Upper lobe of left lung (tissue), 6 donors: ENCODE measurements at places on chromosomes 13 and 19.
A peak's percentile ranks its signal among the peaks of the same experiment; 100 is the strongest.

- no peaks in the 10 kb centered on the region for H3K36me3 ChIP-seq
- H3K27me3 ChIP-seq: no peaks in the 10 kb centered on the region
- peaks cover 60% of the 10 kb centered on the region for H3K4me1 ChIP-seq
- DNase-seq: no peak
Observed at GRCh38 chr13:98543378-98544103, 33.4 kb downstream of the STK24 start.

GRCh38 chr19:2488942-2489731 lies 13.2 kb downstream of the GADD45B start:
- DNase-seq: peak; percentile 65
- peak overlapping the region; percentile 53 for H3K27ac ChIP-seq
- H3K4me3 ChIP-seq: no peak overlapping the region
- H3K27me3 ChIP-seq: peaks cover 15% of the 10 kb centered on the region
- H3K4me1 ChIP-seq: peaks cover 43% of the 10 kb centered on the region

DNA sequence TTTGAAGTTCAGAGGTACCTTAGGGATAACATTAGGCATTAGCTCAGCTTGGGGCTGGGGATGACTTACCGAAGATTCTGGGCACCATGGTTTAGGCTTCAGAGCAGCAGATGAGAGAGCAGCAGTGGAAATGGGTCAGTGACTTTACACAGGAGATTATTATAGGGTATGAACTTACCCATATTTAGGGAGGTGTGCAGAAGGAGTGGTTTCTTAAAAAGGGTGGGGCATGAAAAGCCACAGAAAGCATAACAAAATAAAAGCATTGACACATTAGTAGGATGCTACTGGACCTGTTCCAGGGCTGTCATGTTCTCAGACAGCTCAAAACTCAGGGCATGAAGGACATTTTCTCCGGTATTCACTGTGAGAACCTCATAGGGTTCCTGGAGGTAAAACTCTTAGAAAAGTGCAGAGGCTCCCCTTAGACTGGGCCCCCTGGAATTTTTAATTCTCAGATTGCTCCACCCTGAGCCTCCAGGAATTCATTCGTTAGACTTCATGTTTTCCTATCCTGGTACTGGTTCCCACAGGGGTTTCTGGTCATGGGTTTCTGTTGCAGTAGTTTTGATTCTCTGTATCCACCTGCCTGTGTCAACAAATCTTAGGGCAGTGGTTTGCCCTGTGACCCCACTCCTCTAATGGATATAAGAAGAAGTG lies 20.7 kb downstream of the IGFL1 start:
- H3K4me1 ChIP-seq: no peaks in the 10 kb centered on the region
- no peaks in the 10 kb centered on the region for H3K36me3 ChIP-seq
- H3K27me3 ChIP-seq: no peaks in the 10 kb centered on the region
- H3K27ac ChIP-seq: no peak overlapping the region

GRCh38 chr19:54229146-54229545 lies 6.3 kb upstream of the LILRB3 start:
- H3K4me1 ChIP-seq: peaks cover 4% of the 10 kb centered on the region
- DNase-seq: no peak
- H3K36me3 ChIP-seq: no peaks in the 10 kb centered on the region
- H3K27ac ChIP-seq: no peak overlapping the region

DNA sequence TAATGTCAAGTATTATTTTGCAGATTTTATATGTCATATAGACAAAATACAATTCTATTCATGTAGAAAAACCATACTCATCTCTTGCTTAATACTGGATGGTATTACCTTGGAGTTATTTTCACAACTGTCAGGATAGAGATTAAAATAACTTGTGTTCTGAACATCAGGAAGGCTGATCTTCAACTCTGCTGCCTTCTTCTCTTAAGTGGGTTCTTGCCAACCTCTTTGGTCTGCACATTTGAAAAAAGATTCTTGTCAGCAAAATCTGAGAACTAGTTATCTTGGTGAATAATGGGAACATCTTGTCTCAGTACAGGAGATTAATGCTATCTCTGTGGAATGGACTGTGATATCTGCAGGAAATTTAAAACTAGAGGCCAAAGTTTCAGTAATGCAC lies 95.2 kb upstream of the FAM216B start:
- no peak for DNase-seq
- no peaks in the 10 kb centered on the region for H3K27me3 ChIP-seq
- H3K36me3 ChIP-seq: no peaks in the 10 kb centered on the region
- no peak overlapping the region for H3K27ac ChIP-seq
- no peaks in the 10 kb centered on the region for H3K4me1 ChIP-seq

DNA sequence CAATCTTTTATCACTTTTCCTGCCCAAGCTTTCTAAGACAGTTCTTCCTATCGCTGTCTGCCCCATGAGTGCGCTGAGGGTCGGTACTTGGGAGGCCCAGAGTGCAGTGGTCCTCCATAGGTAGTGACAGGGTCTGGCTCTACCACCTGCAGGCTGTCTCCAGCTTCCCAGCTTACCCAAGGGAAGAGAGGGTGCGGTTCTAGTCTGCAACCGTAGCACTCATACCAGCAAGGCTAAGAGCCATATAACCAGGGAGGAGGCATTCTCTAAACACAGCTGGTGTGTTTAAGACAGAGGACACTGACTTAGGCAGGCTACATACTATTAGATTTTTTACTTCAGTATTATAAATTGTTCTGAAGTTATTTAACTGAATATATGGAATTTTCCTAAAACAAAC lies 8.2 kb downstream of the PROZ start:
- DNase-seq: no peak
- H3K27ac ChIP-seq: no peak overlapping the region
- no peak overlapping the region for H3K4me3 ChIP-seq

DNA sequence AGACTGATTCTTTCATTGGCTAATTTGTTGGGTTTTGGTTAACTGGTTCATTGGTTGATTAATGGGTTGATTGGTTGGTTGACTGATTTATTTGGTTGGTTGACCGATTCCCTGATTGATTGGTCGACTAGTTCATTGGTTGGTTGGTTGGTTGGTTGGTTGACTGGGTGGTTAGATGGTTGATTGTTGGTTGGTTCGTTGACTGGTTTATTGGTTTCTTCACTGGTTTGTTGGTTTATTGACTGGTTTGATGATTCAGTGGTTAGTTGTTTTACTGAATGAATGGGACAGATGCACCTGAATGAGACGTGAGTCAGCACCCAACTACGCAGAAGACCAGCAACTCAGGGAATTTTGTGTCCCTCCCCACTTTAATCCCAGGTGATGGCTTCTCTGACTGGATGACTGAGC lies 2.7 kb upstream of the NUP62 start:
- no peak overlapping the region for H3K27ac ChIP-seq
- H3K36me3 ChIP-seq: peaks cover 8% of the 10 kb centered on the region

DNA sequence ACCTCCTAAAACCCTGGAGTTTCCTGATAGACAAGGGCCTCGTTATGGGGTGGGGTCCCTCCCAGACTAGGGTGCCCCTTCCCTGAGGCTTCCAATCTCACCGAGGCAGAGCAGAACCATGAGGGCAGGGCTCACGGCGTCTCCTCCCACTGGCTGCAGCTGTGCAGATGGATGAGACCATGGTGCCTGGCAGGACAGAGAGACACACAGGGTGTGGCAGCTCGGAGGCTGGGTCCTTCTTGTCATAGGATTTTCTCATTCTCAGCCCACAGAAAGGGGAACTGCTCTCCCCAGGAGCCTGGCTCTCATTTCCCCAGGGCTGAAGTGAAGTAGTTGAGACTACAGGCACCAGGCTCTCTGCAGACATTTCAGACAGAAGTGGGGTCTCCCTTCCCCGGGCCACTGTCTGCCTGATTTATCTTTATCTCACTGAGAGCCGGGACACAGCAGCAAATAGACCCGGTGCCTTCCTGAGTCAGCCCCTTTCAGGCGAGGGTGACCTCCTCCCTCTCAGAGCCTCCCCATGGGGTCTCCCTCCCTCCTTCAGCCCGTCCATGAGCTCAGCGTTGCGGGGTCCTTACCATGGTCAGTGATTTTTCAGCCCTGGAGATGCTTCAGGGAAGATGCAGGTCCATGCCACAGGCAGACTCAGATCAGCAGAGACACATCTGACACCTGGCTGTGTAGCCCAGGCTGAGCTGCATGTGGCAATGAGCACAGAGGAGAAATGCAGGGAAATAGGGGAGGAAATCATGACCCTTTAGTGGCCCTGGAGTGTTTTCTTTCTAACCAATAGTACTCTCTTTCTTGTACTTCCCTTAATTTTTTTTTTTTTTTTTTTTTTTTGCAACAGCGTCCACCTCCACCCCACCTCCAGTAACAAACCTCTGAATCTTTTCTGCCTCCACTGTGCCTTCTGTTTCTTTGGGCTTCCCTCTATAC lies at the start of gene LILRA5:
LILRA5 (minus strand) TSS at position 731 of the 942 bp plus-strand sequence; CDS start at position 584, 147 bp downstream.
- H3K27ac ChIP-seq: peak within 1 kb of the TSS; percentile 77
- peak within 1 kb of the TSS; percentile 19 for H3K4me3 ChIP-seq
- H3K27me3 ChIP-seq: no peaks in the 10 kb centered on the region
- H3K36me3 ChIP-seq: no peaks in the 10 kb centered on the region

DNA sequence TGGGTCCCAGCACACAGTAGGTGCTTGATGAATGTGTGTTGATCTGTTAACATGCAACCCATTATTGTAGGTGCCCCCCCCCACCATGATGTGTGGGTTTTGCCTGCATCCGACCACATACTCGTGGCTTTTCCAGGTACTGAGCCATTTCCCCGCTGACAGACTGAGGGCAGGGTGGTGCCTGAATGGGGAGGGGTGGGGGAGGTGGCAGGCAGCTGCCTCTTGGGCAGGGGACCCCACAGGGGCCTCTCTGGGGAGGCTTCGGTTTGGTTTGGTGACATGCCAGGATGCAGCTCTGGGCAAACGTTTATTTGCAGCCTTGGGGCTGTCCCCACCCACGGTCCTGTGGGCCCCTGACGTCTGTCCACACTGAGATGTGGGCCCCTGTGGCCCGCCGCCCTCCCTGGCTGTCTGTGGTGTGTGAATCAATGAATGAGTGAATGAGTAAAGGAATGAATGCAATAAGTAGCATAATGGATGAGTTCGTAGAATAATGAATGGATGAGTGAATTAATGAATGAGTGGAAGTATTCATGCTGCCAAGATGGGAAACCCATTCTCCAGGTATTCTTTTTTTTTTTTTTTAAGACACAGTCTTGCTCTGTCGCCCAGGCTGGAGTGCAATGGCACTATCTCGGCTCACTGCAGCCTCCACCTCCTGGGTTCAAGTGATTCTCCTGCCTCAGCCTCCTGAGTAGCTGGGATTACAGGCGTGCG lies 9.0 kb upstream of the JUND start:
- H3K4me1 ChIP-seq: peaks cover 36% of the 10 kb centered on the region
- no peaks in the 10 kb centered on the region for H3K27me3 ChIP-seq
- no peak overlapping the region for H3K4me3 ChIP-seq
- no peak for DNase-seq
- H3K27ac ChIP-seq: peak overlapping the region; percentile 100

DNA sequence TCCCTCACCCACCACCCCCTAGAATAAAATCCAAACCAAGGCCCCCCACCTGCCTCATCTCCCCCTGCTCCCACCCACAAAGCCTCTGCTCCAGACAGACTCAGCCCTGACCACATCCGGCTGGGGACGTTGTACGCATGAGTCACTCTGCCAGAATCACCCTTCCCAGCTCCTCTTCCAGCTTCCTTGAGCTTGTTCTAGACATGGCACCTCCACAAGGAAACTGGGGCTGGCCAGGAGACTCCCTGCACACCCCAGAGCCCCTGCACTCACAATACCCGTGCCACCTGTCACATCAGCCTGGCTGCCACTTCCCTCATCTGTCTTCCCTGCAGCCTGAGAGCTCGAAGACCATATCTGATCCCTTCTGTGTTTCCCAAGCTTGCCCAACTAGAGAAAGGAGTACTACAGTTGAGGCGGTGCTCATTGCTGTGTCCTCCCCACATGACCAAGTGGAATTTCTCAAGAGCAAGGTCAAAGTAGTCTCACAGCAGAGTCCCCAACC lies 9.7 kb downstream of the DEDD2 start:
- peaks cover 86% of the 10 kb centered on the region for H3K36me3 ChIP-seq
- H3K4me3 ChIP-seq: no peak overlapping the region
- H3K4me1 ChIP-seq: peaks cover 26% of the 10 kb centered on the region
- DNase-seq: peak; percentile 67
- no peaks in the 10 kb centered on the region for H3K27me3 ChIP-seq
- peak overlapping the region; percentile 32 for H3K27ac ChIP-seq

- H3K27ac ChIP-seq: no peak overlapping the region
- no peaks in the 10 kb centered on the region for H3K36me3 ChIP-seq
- H3K4me3 ChIP-seq: no peak overlapping the region
- H3K4me1 ChIP-seq: no peaks in the 10 kb centered on the region
- no peak for DNase-seq
Observed at GRCh38 chr13:66344805-66345517, 885.2 kb downstream of the PCDH9 start.

- no peaks in the 10 kb centered on the region for H3K4me1 ChIP-seq
- no peaks in the 10 kb centered on the region for H3K36me3 ChIP-seq
- DNase-seq: no peak
- no peak overlapping the region for H3K4me3 ChIP-seq
- no peak overlapping the region for H3K27ac ChIP-seq
Observed at GRCh38 chr19:7247155-7247554, 47.1 kb downstream of the INSR start.

- DNase-seq: no peak
- H3K4me1 ChIP-seq: peaks cover 8% of the 10 kb centered on the region
- H3K4me3 ChIP-seq: no peak overlapping the region
- H3K36me3 ChIP-seq: no peaks in the 10 kb centered on the region
Observed at GRCh38 chr13:99995104-99995588, 13.6 kb downstream of the ZIC2 start.

DNA sequence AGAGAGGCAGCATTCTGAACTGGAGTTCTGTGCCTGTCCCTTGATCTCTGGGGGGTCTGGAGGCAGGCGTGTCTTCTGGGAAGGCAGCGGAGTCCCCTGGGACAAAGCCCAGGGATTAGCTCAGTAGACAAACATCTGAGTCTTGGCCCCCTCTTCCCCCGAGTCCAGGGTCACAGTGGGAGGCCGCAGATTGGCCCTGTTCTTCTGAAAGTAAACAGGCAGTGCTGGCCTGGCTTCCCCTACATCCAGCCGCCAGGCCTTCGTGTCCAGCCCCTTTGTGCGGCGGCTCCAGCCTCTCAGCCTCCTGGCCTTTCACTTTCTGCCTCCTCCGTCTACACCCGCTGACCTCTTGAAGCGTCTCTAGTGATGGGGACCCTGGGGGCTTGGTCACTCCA lies 989 bp downstream of the NFILZ start:
- no peak overlapping the region for H3K27ac ChIP-seq
- H3K27me3 ChIP-seq: no peaks in the 10 kb centered on the region
- no peaks in the 10 kb centered on the region for H3K36me3 ChIP-seq
- no peaks in the 10 kb centered on the region for H3K4me1 ChIP-seq
- no peak for DNase-seq
- no peak overlapping the region for H3K4me3 ChIP-seq
